ENCODE measurements at places on chromosomes 11 and 22.

DNA sequence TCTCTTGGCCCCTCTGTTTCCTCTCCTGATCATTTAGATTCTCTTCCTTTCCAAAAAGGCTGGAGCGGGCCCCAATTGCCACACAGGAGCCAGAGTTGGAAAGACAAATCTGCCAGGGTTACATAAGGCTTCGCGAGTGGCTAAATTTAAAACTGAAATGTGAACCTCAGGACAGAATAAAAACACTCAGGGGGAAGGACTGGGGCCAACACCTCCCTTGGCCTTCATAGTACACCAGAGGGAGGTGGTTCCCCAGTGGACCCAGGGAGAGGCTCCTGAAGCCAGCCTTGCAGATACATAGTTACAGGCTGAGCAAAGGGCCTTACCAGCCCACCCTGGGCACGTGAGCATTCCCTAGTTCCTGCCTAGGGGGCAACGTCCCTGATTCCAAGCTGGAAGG, 150.1 kb downstream of the MN1 start:
- no peak for DNase-seq

GRCh38 chr11:26188554-26188953, 143.4 kb upstream of the ANO3 start:
- no peak for DNase-seq

DNA sequence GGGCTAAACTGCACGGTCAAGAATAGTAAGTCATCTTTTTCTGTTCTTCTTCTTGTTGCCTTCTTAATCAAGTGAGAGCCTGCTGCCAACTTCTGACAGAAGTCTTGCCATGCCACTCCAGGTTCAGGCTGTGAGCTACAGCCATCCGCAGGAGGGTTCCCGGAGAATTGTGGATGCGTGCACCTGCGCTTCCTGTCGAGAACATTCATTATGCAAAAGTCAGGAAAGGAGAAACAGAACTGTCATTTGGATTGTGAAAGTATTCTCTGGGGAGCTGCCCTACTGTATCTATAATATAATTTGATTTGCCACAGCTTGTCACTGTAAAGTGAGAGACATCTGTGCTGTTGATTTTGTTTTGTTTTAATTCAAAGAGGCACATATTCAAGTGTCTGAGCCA, 12.3 kb downstream of the IL17RA start:
- no peak for DNase-seq

GRCh38 chr22:27492566-27493201, 308.9 kb downstream of the MN1 start:
- no peak for DNase-seq

- DNase-seq = no peak
These were observed 1.5 kb downstream of the ZP1 start for GRCh38 chr11:60868682-60869450.

- DNase-seq = no peak
These were observed 52.4 kb upstream of the INCENP start for GRCh38 chr11:62071408-62071807.

DNA sequence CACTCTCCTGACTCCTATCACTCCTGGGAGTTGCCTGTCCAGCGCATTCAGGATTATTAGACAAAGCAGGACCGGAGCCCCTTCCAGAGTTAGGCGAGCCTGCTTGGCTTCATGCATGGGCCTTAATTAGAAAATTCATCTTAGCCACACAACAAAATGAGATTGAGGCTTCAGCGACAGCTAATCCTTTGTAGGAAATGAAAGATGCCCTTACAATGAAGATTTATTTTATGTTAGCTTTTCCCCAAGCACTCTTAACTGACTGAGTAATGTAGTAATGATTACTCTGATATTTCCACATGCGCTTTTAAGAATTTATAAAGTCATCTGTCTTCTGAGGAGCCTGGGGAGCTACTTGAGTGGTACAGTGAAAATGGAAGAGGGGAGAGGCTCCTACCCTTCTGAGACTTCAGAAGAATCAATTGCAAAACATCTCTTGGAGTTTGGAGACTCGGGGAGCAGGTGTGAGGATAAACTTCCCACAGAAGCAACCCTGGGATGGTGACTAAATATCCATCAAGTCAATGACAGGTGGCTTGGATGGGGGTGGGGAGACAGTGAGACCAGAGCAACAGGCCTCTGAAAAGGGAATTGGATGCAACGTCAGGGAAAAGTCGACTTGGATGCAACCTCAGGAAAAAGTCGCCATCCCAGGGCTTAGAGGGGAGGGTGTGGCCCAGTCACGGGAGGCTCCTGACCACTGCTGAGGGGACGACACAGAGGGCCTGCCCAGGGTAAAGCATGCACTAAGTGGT, 434.5 kb upstream of the B3GAT1 start:
- DNase-seq = no peak

DNA sequence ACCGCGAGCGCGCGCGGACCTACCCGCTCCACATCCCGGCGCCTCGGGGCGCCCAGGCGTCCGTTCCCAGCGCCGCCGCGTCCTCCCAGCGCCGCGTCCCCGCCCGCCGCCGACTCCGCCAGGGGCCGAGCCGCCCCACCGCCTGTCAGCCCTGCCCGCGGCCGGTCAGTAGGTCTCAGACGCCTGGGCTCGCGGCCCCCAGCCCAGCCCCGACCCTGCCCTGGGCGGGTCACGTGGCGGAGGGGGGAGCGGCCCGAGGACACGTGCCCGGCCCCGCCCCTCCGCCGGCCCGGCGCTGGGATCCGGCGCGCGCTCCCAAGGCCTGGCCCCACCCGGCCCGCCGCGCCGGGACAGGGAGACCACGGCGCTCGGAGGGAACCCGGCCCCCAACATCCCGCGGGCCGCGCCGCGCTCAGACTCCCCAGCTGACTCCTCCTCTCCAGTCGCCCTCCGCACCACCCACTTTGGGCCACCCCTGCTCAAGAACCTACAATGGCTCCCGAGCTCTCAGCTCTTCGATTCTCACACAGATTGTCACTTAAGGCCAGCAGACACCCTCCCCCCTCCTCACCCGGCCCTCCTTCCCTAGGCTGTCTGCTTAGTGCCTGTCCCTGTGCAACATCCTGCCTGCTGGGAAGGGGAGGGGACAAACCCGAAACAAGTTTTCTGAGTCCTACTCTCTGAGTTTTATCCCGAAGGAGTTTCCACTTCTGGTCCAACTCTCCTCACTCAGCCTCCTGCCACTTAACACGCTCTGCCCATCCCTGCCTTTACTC, at the start of gene RAB3IL1:
Gene RAB3IL1, minus strand, starts transcription at position 233 of the 776 bp plus-strand sequence. Its CDS starts 199 bp downstream, at position 34.
- DNase-seq = no peak

Data from GM12864 (cell line).